Activated CD4-positive, alpha-beta T cell treated with anti-CD3 and anti-CD28 coated beads, Interleukin-2, amount 50 U/mL, for 24 hours (primary cell): ENCODE measurements at places on chromosomes 7 and 10.

GRCh38 chr7:22214000-22214399, 143.0 kb downstream of the RAPGEF5 start:
- DNase-seq: no peak

DNA sequence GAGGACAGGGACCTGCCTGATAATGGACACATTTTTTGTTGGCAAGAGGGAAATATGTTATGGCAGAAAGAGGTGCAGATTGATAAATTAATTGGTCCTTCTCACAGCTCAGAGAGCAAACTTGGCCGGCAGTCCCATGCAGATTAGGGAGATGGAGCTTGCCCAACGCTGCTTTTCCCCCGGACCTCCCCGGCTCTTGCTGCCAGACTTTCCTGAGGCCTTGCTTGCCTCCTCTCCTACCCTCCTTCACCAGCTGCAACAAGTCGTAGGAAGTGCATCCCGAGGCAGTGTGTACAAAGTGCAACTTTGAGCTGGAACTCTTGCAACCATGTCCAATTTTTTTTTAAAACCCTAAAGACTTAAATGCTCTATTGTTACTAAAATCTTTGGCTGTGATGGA, 215.5 kb downstream of the LRMDA start:
- DNase-seq: no peak

DNA sequence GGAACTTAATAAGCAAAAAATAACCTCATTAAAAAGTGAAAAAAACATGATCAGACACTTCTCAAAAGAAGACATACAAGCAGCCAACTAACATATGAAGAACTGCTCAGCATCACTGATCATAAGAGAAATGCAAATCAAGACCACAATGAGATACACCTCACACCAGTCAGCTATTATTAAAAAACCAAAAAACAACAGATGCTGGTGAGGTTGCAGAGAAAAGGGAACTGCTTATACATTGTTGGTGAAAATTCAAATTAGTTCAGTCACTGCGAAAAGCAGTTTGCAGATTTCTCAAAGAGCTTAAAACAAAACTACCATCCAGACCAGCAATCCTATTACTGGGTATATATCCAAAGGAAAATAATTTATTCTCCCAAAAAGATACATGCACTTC, 513.3 kb downstream of the MDFIC start:
- no peak for DNase-seq

DNA sequence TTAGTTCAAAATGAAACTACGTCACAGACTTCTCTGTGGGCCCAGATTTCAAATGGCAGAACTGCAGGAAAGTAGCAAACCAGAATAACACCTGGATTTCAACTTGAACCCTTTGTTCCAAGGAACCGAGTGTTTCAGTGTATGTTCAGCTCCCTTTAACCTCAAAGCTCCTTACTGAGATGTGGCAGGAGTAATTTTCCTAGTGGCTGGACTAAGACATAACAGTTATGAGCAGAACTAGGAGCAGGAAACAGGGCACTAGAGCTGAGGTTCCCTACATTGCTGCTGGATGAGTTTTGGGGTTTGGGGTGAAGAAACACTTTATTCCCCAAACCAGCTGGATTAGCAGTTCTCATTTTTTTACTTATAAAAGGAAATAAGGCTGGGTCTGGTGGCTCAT, 50.1 kb downstream of the NSUN6 start:
- no peak for DNase-seq

- no peak for DNase-seq
These were observed 64.8 kb downstream of the RBM20 start for GRCh38 chr10:110708776-110709443.

GRCh38 chr10:123974406-123974805, 82.8 kb upstream of the CPXM2 start:
- DNase-seq: no peak

DNA sequence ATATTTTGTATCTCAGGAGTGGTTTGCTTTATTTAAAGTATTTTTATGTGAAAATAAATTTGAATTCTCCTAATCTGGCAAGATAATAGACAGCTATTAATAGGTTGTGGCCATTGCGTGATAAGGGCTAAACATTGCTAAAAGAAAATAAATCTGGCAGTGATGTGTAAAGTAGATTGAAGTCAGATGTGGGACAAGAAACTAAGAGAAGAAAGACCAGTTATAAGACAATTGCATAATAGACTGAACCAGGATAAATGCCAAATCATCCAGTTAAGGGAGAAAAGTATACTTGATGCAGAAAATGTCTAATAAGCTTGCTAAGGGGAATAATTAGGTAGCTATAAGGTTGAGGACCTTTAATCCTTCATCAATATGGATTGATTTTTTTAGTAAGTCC, 197.5 kb upstream of the CSTF2T start:
- DNase-seq: no peak

DNA sequence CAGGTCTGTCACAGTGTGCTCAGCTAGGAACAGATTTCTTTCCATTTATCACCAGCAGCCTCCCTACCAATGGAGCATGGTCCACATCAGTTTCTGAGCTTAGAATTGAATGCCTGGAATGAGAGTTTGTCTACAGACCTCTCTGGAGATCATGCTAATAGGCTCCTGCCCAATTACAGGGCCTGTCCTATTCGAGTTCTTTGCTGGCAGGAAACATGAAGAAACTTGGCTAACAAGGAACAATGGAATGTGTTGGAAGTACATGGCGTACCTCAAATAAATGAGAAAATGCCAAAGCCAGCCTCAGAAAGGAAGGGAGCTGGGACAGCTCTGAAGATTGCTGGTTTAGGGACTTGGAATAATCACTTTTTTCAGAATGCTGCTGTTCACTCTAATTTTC, 186.0 kb upstream of the AKR1E2 start:
- DNase-seq: no peak

- DNase-seq: no peak
These were observed 78.0 kb upstream of the C1QL3 start for GRCh38 chr10:16599662-16600061.

- DNase-seq: no peak
These were observed 462.4 kb upstream of the KLF6 start for GRCh38 chr10:4247379-4247778.
